Placental epithelial cell (primary cell): ENCODE measurements at places on chromosomes 12 and 14. TPM values are rescaled to one million over a fixed set of nuclear protein-coding genes. Genes with fewer than 3 reads are reported as not detected.

The NUAK1 gene
- 7.5 and 69.1 TPM in 2 replicates for total RNA-seq

The FGD4 gene
- total RNA-seq: 72.7 and 89.9 TPM in 2 replicates

The SBNO1 gene
- 19.2 and 20.7 TPM in 2 replicates for total RNA-seq

The PCED1B gene
- total RNA-seq: under 0.01 and 0.54 TPM in 2 replicates

The CLEC9A gene
- total RNA-seq: not detected in 2 replicates

The KLRC3 gene
- 0.33 and 1.2 TPM in 2 replicates for total RNA-seq

The NGB gene
- total RNA-seq: not detected in 2 replicates

The LAG3 gene
- 0.11 and 0.39 TPM in 2 replicates for total RNA-seq

The SYCP3 gene
- under 0.01 TPM in 1 of 2 replicates, not detected in the other for total RNA-seq

The RTN1 gene
- total RNA-seq: not detected in 2 replicates

The TMPRSS12 gene
- total RNA-seq: under 0.01 TPM in 1 of 2 replicates, not detected in the other

The PPP1R36 gene
- total RNA-seq: 0.39 and 0.43 TPM in 2 replicates

The GRIP1 gene
- 2.1 and 4.7 TPM in 2 replicates for total RNA-seq

The CYP27B1 gene
- 2.9 and 3.9 TPM in 2 replicates for total RNA-seq

The FOXN4 gene
- not detected in 2 replicates for total RNA-seq

The PRKD1 gene
- 1.2 and 1.6 TPM in 2 replicates for total RNA-seq

The TAS2R14 gene
- total RNA-seq: 2.5 and 2.7 TPM in 2 replicates

The SOX5 gene
- 1.1 TPM in 1 of 2 replicates, not detected in the other for total RNA-seq

The OR4E2 gene
- not detected in 2 replicates for total RNA-seq

The ACOT6 gene
- 0.39 TPM in 1 of 2 replicates, not detected in the other for total RNA-seq

The KCNH3 gene
- total RNA-seq: 0.22 TPM in 1 of 2 replicates, not detected in the other

The CBX5 gene
- total RNA-seq: 29.1 and 57.4 TPM in 2 replicates

The SERPINA9 gene
- total RNA-seq: not detected in 2 replicates

The TAS2R20 gene
- 2.7 and 4.1 TPM in 2 replicates for total RNA-seq

The FZD10 gene
- total RNA-seq: 0.87 TPM in 1 of 2 replicates, not detected in the other

The POTEG gene
- total RNA-seq: not detected in 2 replicates

The CIROP gene
- not detected in 2 replicates for total RNA-seq

The KRT6C gene
- total RNA-seq: 6.3 and 9.3 TPM in 2 replicates

The LPAR5 gene
- 5.1 and 10.7 TPM in 2 replicates for total RNA-seq

The CPNE6 gene
- not detected in 2 replicates for total RNA-seq

The BDKRB1 gene
- total RNA-seq: not detected in 2 replicates

The IFNG-AS1 gene
- not detected in 2 replicates for total RNA-seq

The ARHGEF25 gene
- 6.0 and 22.4 TPM in 2 replicates for total RNA-seq

The SMIM41 gene
- 0.39 TPM in 1 of 2 replicates, not detected in the other for total RNA-seq

The USP44 gene
- total RNA-seq: 0.54 TPM in 1 of 2 replicates, not detected in the other

The INHBE gene
- total RNA-seq: not detected in 2 replicates

The SERPINA3 gene
- total RNA-seq: 0.54 TPM in 1 of 2 replicates, not detected in the other

The INSM2 gene
- under 0.01 TPM in 1 of 2 replicates, not detected in the other for total RNA-seq

The CBLN3 gene
- 0.87 and 2.4 TPM in 2 replicates for total RNA-seq

The ZNF140 gene
- total RNA-seq: 23.0 and 27.9 TPM in 2 replicates

The TMEM132C gene
- not detected in 2 replicates for total RNA-seq

The ANKRD52 gene
- 26.7 and 53.0 TPM in 2 replicates for total RNA-seq

The GRIN2B gene
- under 0.01 and 0.33 TPM in 2 replicates for total RNA-seq

The BBOF1 gene
- total RNA-seq: 7.6 and 10.6 TPM in 2 replicates

The MBD6 gene
- total RNA-seq: 9.1 and 9.4 TPM in 2 replicates

The FAM222A gene
- total RNA-seq: 0.22 and 0.39 TPM in 2 replicates

The MGAT2 gene
- total RNA-seq: 51.8 and 86.3 TPM in 2 replicates

The CCDC175 gene
- total RNA-seq: not detected in 2 replicates

The KLRC1 gene
- total RNA-seq: 0.39 TPM in 1 of 2 replicates, not detected in the other

The DNAI7 gene
- 0.22 and 0.39 TPM in 2 replicates for total RNA-seq

The KRT85 gene
- total RNA-seq: under 0.01 TPM in 1 of 2 replicates, not detected in the other

The RIC8B gene
- total RNA-seq: 9.5 and 14.5 TPM in 2 replicates

The SLC17A8 gene
- not detected in 2 replicates for total RNA-seq

The GZMB gene
- total RNA-seq: not detected in 2 replicates

The WNT1 gene
- total RNA-seq: 0.11 TPM in 1 of 2 replicates, not detected in the other

The DPF3 gene
- total RNA-seq: 0.11 TPM in 1 of 2 replicates, not detected in the other

The GNG2 gene
- under 0.01 TPM in 1 of 2 replicates, not detected in the other for total RNA-seq

The BCL2L14 gene
- not detected in 2 replicates for total RNA-seq
